ENCODE measurements at places on chromosomes 12 and 14.

- DNase-seq, result no peak
These were observed 18.6 kb downstream of the PSMC1 start for GRCh38 chr14:90274808-90275457.

DNA sequence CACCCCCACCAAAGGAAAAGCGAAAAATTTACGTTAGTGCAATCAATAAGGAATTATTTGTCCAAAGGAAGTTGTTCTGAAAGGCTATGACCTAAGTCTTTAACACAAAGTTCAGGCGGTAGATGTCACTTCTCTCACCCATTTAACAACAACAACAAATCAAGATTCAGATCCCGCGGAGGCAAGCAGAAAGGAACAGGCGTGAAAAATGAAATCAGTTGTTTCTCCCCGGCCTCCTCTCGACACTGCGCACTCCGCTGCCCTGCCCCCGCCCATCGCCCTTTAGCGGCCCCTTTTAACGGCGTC is 1.4 kb downstream of the DENND5B start:
- no peak for DNase-seq

GRCh38 chr14:94392510-94392935 is 4.1 kb upstream of the SERPINA1 start:
- DNase-seq, result peak; percentile 85

DNA sequence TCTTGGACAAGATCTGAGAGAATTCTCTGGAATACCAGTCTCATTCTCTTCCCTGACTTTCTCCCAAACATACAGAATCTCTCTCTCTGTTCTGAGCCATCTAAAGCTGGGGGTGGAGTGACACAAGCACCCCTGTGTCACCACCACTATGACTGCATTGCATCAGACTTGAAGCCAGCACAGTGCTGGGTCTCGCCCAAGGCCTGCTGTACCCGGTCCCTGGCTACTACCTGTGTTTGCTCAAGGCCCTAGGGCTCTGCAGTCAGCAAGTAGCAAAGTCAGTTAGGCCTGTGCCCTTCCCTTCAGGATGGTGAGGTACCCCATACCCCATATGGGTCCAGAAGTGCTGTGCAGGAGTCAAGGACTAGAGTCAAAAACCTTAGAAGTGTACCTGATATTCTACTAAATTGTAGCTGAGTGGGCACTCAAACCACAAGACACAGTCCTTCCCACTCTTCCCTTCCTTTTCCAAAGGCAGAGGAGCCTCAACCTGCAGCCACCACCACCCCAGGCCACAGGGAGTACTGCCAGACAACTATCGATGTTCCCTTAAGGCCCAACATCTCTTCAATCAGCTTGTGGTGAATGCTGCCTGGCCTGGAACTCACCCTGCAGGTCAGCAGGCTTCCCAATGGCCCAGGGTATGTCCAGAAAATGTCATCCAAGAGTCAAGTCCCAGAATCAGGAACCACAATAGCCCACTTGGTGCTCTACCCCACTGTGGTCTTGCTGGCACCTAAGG is 21.2 kb upstream of the RDH16 start:
- DNase-seq, result no peak

GRCh38 chr14:27945512-27945911 is 821.1 kb upstream of the FOXG1 start:
- no peak for DNase-seq

GRCh38 chr14:69713209-69713781 is 53.6 kb upstream of the SRSF5 start:
- no peak for DNase-seq

- peak; percentile 28 for DNase-seq
These were observed at the start of gene RIMBP2 for GRCh38 chr12:130715998-130716968. Gene RIMBP2 (minus strand): TSS chr12:130716299. CDS start chr12:130479013, 237,286 bp downstream.

- peak; percentile 86 for DNase-seq
These were observed 11.5 kb upstream of the NUP107 start for GRCh38 chr12:68675101-68675842.

- no peak for DNase-seq
These were observed 414.8 kb downstream of the RMST start for GRCh38 chr12:97877404-97877803.

DNA sequence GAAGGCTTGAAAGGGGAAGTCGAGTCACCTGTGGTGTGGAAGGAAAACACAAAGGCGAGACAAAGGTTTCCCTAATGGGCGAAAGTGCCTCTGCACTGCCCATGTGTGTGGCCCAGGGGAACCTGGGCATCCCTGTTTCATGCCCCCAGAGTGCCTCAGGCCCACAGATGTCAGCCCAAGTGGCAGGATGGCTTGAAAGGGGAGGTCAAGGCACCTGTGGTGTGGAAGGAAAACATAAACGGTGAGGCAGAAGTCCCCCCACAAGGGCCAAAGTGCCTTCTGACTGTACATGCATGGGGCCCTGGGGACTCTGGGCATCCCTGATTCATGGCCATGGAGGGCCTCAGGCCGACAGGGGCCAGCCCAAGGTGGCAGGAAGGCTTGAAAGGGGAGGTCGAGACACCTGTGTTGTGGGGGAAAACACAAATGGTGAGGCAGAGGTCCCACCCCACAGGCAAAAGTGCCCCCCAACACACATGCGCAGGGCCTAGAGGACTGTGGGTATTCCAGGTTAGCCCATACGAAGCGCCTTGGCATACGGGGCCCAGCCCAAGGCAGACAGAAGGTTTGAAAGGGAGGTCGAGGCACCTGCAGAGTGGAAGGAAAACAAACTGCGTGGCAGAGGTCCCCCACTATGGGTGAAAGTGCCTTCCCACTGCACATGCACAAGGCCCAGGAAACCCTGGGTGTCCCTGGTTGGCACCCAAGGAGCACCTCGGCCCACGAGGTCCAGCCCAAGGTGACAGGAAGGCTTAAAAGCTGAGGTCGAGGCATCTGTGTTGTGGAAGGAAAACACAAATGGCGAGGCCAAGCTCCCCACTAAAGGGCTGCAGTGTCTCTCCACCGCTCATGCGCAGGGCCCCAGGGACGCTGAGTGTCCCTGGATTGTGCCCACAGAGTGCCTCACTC is 382.3 kb downstream of the ALG10 start:
- no peak for DNase-seq

- DNase-seq, result no peak
These were observed 24.0 kb upstream of the EVL start for GRCh38 chr14:100041271-100041670.

DNA sequence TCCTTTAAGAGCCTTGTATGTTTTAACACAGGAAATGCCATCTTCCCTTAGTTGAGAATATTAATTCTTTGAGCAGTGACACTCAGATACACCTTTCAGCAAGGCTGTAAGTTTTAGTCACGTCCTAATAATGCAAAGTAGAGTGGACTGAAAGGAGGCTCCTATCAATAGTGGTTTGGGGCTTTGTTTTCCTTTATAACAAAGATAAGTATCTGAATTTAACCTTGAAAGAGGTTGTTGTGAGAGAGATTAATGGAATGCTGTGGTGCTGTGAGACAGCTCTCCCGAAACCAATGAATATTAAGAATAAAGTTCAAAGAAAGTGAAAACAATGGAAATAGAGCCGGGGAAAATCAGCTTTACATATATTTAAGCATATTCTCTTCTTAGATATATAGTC is 259.6 kb downstream of the ERC1 start:
- DNase-seq, result no peak

GRCh38 chr14:70398706-70399431 is 18.0 kb downstream of the SYNJ2BP start:
- no peak for DNase-seq

DNA sequence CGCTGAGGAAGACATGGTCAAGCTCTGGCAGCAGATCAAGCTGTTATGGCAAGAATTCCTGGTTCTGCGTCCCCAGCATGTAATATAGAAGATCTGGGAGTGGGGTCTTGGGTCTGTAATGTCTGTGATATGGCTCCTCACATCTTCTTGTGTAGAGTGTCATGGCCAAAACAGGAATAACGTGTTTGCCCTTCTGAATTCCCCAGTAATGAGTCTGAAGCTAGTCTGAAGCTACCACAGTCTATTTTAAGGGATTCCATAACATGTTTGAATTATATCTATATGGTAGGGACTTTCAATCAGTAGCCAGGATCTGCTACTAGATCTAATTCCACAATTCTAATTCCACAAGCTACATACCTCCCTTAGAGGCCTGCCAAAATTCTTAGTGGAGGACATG is 31.4 kb upstream of the SOX5 start:
- DNase-seq, result no peak

GRCh38 chr12:28026701-28027100 is 54.2 kb upstream of the PTHLH start:
- DNase-seq, result peak; percentile 50

DNA sequence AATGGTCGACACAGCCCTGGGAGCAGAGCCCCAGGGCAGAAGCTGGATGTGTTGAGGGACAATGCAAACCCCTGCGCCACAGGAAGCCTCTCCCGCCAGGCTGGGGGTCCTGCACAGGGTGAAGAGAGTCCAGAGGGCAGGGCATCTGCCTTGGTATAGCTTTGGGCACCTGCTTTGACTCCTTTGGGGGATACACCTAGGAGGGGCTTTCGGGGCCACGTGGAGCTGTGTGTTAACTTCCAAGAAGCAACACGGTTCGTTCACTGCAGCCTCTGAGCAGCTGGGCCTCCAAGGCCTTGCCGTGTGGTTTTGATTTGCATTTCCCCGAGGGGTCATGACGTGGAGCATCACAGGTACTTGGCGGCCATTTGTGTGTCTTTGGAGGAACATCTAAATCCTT is 5.8 kb upstream of the PUS1 start:
- DNase-seq, result no peak

GRCh38 chr12:2256453-2256852 is 203.7 kb downstream of the CACNA1C start:
- DNase-seq, result no peak

DNA sequence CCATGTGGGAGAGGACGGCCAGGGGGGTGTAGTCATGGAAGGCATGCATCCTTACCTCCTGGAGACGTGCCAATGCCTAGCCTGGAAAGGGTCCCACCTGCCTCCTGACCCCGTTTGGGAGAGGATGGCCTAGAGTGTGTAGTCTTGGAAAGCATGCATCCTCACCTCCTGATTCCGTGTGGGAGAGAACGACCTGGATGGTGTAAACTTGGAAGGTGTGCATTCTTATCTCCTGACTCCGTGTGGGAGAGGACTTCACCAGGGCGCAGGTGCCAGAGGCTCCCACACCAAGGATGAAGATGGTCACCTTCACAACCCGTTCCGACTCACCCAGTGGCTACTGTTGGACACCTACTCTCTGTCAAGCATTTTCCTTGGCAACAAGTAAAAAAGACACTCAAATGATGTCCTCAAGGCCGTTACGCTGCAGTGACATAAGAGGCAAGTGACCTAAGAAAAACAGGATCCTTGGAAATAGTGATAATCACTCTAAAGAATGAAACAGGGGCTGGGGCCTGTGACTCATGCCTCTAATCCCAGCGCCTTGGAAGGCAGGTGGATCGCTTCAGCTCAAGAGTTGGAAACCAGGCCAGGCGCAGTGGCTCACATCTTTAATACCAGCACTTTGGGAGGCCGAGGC is 37.5 kb upstream of the FZD10 start:
- no peak for DNase-seq

DNA sequence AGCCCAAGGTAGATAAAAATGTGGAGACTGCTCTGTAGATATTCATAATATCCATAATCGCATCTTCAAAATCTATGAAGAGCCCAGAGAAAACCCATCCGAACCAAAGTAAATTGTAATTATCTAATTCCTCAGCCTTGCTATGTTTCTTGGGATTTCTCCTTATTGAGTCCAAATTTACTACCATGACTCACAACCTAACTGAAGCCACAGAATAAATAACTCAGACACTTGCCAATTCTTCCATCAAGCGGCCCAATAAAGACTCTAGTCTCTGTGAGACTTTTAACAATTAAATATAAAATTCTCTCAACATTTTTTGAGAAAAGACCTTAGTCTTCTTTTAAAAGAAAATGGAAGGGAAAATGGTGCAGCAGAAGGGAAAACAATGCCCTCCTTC is 409.8 kb downstream of the DAD1 start:
- DNase-seq, result no peak

GRCh38 chr14:102967506-102967795 is 45.0 kb downstream of the AMN start:
- no peak for DNase-seq

- DNase-seq, result no peak
These were observed 13.1 kb upstream of the TMEM119 start for GRCh38 chr12:108610856-108611605.

GRCh38 chr12:79841248-79841877 is 93.5 kb downstream of the PPP1R12A start:
- DNase-seq, result no peak

- DNase-seq, result no peak
These were observed 81.4 kb downstream of the NTN4 start for GRCh38 chr12:95709152-95709551.

GRCh38 chr12:110992909-110993308 is 72.5 kb upstream of the MYL2 start:
- DNase-seq, result peak; percentile 11

GRCh38 chr12:65889144-65889880 is 65.0 kb downstream of the HMGA2 start:
- DNase-seq, result no peak

DNA sequence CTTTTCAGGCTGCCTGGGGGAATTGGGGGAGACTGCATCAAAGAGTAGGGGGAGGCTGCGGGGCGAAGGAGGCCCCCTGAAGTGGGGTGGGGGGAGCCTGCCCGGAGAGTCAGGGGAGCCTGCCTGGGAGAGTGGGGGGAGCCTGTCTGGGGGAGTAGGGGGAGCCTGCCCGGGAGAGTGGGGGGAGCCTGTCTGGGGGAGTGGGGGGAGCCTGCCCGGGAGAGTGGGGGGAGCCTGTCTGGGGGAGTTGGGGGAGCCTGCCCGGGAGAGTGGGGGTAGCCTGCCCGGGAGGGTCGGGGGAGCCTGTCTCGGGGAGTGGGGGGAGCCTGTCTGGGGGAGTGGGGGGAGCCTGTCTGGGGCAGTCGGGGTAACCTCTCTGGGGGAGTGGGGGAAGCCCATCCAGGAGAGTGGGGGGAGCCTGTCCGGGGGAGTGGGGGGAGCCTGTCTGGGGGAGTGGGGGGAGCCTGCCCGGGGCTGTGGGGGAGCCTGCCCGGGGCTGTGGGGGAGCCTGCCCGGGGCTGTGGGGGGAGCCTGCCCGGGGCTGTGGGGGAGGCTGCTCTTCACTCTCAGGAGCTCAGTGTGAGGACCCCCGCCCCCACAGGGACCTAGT is 6.5 kb upstream of the DEGS2 start:
- no peak for DNase-seq

DNA sequence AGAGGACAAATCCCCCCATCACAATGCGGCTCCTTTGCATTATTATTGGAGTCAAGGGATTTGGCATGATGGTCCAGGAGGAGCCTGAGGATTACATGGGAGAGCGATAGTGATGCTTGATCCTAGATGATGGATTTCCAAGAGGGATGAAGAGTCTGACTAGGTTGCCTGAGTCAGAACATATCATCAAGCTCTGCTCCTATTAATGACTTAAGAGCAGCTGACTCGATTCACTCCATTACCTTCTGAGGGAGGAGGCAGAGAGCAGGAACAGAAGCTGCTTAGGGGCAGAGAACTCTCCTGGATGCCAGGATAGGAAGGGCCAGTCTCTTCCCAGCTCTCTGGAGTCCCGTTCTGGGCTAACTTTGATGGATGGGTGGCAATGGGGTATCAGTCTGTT is 54.0 kb upstream of the CISTR start:
- no peak for DNase-seq

- DNase-seq, result no peak
These were observed 12.6 kb downstream of the GPR65 start for GRCh38 chr14:88017535-88017934.

Measured in Jurkat, Clone E6-1 (cell line).